ENCODE measurements at places on chromosomes 3 and 15. TPM values are rescaled to one million over a fixed set of nuclear protein-coding genes. Genes with fewer than 3 reads are reported as not detected.

LAMB2 gene
- total RNA-seq, result 2,279 TPM

ESYT3 gene
- 0.07 TPM for total RNA-seq

ABHD10 gene
- 40.6 TPM for total RNA-seq

PTX3 gene
- total RNA-seq, result 1,136 TPM

AQP9 gene
- total RNA-seq, result not detected

GOLGA6A gene
- 0.07 TPM for total RNA-seq

IL5RA gene
- total RNA-seq, result not detected

CPLX3 gene
- total RNA-seq, result not detected

CD86 gene
- not detected for total RNA-seq

DAPK2 gene
- total RNA-seq, result 0.98 TPM

AHSG gene
- not detected for total RNA-seq

MED12L gene
- total RNA-seq, result 1.0 TPM

ADAMTS17 gene
- total RNA-seq, result 4.8 TPM

GP9 gene
- total RNA-seq, result not detected

TM4SF18 gene
- total RNA-seq, result 0.07 TPM

PRR20G gene
- not detected for total RNA-seq

TP63 gene
- total RNA-seq, result 0.20 TPM

GP5 gene
- total RNA-seq, result 0.69 TPM

RTP3 gene
- not detected for total RNA-seq

FMN1 gene
- total RNA-seq, result 2.5 TPM

HDDC3 gene
- 11.8 TPM for total RNA-seq

SOX14 gene
- total RNA-seq, result not detected

CP gene
- 42.1 TPM for total RNA-seq

LYZL4 gene
- total RNA-seq, result not detected

GNAT1 gene
- total RNA-seq, result not detected

SHF gene
- 0.63 TPM for total RNA-seq

CCDC32 gene
- total RNA-seq, result 17.1 TPM

Measured in smooth muscle cell of the pulmonary artery (primary cell).